Keratinocyte (primary cell): ENCODE measurements at places on chromosomes 11 and 22.

DNA sequence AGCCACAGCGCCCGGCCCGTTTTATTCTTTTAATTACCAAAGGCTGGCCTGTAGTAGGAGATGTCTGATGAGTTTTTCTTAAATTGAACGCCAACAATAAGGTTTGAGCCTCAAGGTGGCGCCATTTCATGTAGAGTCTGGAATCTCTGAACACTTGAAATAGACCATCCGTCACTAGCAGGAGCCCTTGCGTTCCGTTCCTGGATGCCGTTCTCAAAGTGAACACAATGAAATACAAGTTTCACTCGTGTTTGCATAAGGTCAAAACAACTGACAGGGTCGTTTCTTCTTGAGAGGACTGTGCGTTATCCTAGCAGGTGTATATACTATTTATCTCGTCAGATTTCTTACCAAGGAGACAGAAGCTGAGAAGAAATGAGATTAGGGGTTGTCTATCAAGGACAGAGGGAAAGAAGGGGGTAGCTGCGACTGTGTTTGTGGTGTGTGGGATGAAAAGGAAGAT lies 18.7 kb upstream of the SCGB1D1 start:
- peak; percentile 13 for DNase-seq

DNA sequence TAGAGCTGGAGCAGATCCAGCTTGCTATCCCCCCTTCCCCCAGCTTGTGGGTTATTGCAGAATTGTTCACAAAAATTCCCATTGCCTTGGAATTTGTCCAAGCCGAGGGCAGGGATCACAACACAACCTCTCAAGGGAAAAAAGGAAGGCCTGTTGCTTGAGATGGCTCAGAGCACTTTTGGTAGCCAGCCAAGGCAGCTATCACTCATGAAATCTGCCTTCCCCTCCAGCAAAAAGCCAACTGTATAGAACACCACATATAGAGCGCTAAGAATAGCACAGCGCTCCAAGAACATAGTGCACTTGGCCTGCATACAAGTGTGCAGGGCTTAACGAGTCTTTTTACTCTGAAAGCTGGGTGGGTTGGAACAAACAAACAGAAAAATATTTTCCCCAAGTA lies 46.2 kb downstream of the FAM83F start:
- DNase-seq = no peak

GRCh38 chr11:65894034-65894591 lies 3.6 kb downstream of the CCDC85B start:
- no peak for DNase-seq

GRCh38 chr11:808427-809286 lies 1.1 kb upstream of the RPLP2 start:
- DNase-seq = no peak

DNA sequence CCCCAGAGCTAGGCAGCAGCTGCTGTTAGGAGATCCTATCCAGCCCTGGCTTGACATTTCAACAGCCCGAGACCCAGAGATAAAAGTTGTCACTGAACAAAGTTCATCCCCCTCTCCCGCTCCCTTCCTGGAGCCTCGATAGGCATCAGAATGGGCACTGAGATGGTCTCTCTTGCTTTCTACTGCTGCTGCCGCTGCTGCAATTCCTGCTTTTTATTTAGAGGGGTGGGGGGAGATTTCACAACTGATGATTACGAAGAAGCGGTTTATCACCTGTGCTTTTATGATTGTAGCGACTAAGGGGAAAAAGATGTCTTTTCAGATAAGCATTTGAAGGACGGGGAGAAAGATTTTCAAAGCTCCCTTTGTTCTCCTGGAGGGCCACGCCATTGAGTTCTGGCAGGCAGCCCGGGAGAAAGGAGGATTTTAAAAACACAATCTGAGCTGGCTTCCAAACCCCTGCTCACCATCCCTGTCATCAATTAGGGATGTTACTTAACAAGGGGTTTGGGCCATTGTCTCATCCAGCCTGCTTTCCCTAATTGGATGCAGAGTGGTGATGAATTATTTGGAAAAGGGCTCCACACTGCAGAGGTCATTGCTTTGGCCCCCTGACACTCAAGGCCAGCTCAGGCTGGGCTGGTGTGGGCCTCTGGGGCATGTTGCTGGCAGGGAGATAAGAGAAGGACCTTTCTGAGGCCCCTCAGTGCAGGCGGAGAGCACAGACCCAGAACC lies 344.7 kb downstream of the BUD13 start:
- DNase-seq = no peak

GRCh38 chr11:86905252-86905651 lies 49.9 kb downstream of the FZD4 start:
- no peak for DNase-seq

DNA sequence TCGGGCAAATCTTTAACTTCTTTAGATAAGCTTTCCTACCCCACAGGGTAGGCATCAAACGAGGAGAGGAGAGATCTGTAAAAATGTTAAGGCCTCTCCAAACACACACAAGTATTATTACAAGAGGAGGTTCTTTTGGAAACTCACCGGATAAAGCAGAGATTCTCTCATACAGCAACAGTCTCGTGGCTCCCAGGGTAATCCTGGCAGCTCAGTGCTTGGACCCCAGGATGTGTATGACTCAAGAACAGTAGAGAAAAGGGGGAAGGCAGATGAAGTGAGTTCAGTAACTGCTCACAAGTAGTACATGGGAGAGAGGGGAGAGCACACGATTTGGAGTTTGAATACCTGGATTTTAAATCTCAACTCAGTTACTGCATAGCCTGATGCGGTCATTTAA lies 120.9 kb downstream of the FEZ1 start:
- no peak for DNase-seq

DNA sequence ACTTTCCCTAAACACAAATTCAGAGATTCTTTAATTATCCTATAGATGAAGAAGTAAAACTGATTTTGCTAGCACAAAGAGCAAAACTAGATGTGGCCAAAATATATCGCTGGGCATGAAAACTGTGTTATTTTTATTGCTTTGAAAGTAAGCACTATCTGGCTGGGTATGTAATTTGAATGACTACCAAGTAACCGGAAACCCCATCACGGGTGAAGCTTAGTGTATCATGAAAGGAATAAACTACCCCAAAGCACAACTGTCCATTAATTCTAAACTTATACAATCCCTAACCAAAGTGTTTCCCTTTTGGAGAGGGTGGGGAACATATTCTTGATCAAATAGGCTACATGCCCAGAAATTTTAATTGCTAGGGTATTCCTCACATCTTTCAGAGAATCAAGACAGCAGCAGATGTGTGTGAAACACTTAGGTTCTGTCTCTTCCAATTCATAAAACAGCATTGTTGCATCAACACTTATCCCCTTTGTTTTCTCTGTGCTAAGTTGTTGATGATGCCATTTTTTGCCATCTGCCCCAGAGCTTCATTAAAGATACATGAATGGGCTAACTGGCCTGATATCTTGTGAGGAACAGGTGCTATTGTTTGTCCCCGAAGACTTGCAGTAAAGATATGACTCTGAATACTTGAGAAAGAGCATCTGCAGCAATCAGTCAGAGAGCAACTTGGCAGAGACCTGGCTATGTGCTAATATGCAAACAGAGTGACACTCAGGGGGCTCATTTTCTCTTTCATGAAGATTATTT lies 238.2 kb downstream of the SOX6 start:
- DNase-seq = no peak

GRCh38 chr11:16191868-16192240 lies 164.5 kb downstream of the SOX6 start:
- no peak for DNase-seq

GRCh38 chr11:3684129-3684818 lies 13.1 kb upstream of the CHRNA10 start:
- DNase-seq = no peak

DNA sequence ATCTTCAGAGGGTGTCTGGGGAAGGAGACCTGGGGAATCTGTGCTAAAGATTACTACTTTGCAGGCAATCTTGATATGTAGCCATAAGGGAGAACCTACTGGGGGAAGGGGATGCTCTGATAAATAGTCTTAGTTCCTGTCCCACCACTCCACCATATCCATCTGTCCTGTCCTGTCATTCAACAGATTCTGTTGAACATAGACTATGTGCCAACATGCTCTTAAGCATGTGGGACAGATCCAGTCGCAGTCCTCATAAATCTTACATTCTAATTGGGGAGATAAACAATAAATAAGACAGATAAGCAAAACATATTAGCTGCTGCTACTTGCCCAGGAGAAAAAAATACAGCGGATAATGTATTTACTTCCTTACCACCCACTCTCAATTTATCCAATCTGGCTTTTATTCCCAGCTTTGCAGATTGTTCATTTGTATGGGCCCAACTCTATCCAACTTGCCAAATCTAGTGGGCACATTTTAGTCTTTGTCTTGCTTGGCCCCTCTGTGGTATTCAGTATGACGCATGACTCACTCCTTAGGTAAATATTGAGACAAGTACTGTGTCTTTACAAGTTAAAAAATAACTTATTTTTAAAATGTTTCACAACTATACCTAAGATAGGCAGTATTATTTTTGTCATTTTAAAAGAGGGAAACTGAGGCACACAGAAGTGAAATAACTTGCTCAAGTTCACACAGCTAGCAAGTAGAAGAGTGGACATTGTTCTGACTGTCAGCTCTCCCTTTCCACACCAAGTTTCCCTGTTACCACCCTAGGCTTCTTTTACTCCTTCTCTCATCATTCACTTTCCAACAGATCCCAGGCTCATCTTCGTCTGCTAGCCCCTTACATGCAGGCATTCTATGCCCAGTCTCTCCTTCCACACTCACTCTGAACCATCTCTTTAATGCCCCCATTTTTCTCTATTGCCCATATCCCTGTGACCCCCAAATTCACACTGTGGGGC lies 133.6 kb upstream of the SESN3 start:
- no peak for DNase-seq

DNA sequence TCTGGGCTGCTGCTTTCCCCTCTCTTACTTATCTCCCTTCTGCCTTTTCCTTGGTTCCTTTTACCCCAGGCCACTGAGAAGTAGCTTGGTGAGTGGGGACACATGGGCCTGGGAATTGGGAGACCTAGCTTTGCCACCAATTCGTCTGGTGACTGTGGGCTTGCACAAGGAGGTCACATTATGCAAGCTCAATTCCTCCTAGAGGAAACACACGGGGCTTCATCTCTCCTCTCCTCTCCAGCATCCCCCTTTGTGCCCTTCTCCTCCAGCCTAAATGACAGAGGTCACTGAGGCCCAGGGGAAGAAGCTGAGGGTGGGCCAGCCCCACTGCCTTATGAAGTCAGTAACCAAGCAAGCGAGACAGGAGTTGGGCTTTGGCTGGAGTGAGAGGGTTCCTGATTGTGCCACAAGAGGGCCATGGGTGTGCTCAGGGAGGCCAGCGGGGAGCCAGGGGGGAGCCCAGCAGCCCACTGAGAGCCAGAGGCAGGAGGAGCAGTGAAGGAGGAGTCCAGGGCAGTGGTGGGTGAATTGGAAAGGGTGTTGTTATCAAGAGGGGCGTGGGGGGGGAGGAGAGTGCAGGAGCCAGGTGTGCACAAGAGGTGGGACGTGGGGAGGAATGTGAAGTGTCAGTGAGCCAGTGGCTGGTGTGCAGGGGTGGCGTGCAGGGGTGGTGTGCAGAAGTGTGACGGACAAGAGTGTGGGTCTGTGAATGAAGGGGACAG lies 2.0 kb downstream of the CLCF1 start:
- no peak for DNase-seq

DNA sequence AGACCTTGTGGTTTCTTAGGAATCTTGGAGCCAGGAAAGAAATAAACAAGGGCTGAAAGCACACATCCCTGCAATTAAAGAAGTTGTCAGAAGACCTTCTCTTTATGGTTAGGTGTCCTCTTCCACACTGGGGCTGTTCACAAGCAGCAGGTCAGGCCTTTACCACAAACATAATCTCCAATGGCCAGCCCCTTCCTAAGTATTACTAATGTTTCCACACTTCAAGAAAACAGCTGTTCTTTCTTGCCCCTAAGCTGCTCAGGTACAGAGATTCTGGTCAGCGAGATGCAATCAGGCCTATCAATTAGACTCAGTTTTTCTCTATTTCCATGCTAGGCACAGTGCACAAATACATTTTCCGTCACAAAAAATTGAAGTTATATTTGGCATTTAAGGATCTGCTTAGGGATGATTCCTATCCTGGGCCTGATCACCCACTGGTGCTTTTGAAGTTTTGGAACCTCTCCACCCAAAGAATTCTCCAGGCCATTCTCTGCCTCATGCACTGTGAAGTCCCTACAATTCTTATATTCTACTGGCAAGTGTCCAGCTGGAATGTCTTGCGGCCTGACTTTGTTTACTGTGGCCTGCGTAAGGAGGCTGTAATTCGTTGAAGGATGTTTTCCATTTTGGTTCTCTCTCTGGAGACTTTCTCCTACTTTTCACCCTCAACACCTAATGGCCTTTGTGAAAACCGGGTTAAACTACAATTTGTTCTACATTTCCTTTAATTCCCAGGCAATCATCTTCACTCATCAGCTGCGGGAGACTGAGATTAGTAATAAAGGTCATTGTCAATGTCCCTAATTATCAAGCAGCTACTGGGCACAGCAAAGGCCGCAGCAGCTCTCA lies 5.1 kb downstream of the PRAME start:
- no peak for DNase-seq

GRCh38 chr11:113018913-113019312 lies 57.7 kb downstream of the NCAM1 start:
- DNase-seq = no peak
